Cardiac muscle cell (in vitro differentiated cells and primary cell): ENCODE measurements at places on chromosomes 6 and 20. TPM values are rescaled to one million over a fixed set of nuclear protein-coding genes. Genes with fewer than 3 reads are reported as not detected.

Gene HDAC2
- polyA plus RNA-seq = 321 and 370 TPM in 2 replicates

Gene PROKR2
- polyA plus RNA-seq = not detected in 2 replicates

Gene PPP1R10
- polyA plus RNA-seq = 42.4 and 42.9 TPM in 2 replicates

Gene TSPO2
- polyA plus RNA-seq = not detected in 2 replicates

Gene BMP6
- not detected in 2 replicates for polyA plus RNA-seq

Gene BPIFA1
- polyA plus RNA-seq = not detected in 2 replicates

Gene WFDC5
- polyA plus RNA-seq = not detected in 2 replicates

Gene SYTL3
- polyA plus RNA-seq = 11.4 and 15.9 TPM in 2 replicates

Gene KIF25
- 0.40 and 1.2 TPM in 2 replicates for polyA plus RNA-seq

Gene VNN1
- polyA plus RNA-seq = not detected in 2 replicates

Gene METTL24
- 4.3 and 6.8 TPM in 2 replicates for polyA plus RNA-seq

Gene SLC22A2
- not detected in 2 replicates for polyA plus RNA-seq

Gene C6orf15
- not detected in 2 replicates for polyA plus RNA-seq

Gene WFDC12
- not detected in 2 replicates for polyA plus RNA-seq

Gene TRIM31
- polyA plus RNA-seq = not detected in 2 replicates

DNA sequence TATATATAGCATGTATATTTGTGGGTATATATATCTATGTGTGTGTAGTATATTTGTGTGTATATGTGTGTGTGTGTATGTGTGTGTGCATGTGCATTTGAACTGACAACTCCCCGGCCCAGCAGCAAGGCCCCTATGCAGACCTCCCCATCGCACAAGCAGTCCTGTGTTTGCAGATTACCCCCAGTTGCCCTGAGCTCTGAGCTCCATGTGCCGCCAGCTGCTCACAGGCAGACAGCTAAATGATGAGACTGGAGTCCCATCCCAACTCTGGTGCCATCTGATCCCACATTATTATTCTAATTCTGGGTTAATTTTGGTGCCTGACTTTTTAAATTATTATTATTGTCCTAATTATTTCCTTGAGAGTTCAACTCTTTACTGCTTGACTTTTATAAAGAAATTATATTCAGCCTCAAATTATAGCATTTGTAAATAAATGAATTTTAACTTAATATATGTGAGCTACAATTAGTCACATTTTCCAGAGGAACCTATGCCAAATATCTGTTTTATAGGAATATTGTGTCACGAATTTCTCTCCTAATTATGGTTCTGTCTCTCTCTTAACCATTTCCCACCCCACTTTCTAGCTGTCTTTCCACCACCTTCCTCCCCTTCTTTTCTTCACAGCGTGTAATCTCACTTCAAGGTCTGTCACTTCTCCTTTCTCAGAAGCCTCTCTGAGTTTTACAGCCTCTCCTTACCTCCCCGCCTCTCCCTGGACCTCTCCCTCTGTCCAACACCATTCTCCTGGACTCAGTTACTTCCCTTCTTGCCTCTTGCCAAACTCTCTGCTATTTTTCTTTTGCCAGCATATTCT lies 90.6 kb upstream of the SYNDIG1 start:
- DNase-seq = no peak

GRCh38 chr6:2917801-2918445 lies 14.8 kb upstream of the SERPINB9 start:
- DNase-seq = no peak

GRCh38 chr6:121305957-121306607 lies 28.2 kb downstream of the TBC1D32 start:
- peak; percentile 62 for DNase-seq

GRCh38 chr6:85360794-85361642 lies 88.9 kb upstream of the NT5E start:
- DNase-seq = no peak

DNA sequence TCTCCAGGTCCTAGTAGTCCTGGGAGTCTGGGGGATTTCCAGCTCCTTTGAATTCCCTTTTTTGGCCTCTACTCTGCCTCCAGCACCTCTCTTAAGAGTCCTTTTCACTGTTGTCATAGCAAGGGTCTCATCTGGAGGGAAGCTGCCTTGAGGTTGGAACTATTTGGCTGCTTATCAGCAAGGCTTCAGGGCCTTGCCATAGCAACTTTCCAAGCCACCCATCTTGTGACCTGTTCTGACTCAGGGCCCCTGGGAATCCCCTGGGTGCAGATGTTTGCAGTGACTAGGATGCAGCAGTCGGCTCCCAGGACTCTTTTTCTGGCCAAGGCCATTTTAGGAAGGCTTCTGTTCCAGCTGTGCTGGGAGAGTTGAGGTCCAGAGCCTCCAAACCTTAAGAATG lies 12.4 kb downstream of the PKIG start:
- DNase-seq = peak; percentile 56

- DNase-seq = no peak
Observed at GRCh38 chr20:50577175-50578018, 67.2 kb downstream of the PTPN1 start.

GRCh38 chr6:36967301-36967700 lies 12.8 kb downstream of the PI16 start:
- DNase-seq = no peak

DNA sequence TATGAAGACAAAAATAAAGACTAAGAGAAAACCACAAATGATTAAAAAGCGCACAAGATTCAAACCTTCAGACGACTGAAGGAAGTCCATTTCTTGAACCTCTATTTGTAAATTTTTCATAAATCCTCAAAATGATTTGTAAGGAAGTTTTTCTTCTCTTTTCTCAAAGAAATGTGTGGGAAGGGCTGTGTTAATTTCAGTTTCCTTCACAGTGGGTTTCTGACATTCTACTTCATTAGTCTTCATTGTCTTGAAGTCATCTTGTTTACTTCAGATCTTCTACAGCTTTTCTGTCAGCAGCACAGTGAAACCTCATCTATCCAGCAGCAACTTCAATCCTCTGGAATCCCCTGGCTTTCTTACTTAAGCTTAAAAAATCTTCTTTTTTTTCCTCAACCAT lies 87.6 kb upstream of the MYLIP start:
- DNase-seq = no peak

GRCh38 chr6:14881398-14881797 lies 364.5 kb upstream of the JARID2 start:
- no peak for DNase-seq

- no peak for DNase-seq
Observed at GRCh38 chr20:50348096-50348495, 157.5 kb downstream of the CEBPB start.

- no peak for DNase-seq
Observed at GRCh38 chr6:90471263-90471662, 115.6 kb downstream of the MAP3K7 start.

- DNase-seq = peak; percentile 30
Observed at GRCh38 chr6:81995548-81996289, 243.2 kb upstream of the TENT5A start.

DNA sequence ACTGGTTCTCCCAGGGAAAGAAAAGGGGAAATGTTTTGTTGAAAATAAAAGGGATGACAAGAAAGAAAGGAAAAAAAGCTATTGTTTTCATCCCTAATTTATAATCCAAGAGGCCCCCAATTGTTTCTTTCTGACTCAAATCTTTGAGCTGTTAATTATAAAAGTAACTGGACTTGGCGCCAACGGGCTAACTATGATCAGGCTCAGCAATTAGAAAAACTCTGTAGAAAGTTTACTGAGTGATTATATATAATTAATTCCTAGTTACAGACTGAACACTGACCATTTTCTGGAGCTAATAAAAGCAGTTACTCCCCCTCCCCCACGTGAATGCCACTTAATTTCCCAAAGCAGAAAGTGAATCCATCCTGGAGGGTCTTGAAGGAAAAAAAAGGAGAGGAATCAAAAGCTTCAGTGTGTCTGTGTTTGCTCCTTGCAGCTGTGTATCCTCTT lies 3.2 kb downstream of the ZMYND8 start:
- DNase-seq = no peak

DNA sequence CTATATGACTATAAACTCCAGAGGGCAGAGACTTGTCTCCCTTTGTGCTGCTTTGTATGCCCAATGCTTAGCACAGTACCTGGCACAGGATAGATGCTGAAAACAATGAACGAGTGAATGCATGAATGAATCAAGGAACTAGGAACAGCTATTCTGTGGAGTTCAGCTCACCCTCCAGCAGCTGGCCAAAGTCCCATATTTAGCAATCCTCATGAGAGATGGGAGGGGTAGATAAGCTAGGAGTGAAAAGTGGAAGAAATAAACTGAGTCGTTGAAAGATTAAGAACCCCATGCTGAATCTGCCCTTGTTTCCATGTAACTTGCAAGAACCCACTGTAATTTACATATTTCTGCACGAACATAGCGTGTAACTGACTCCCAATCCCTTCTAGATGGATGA lies 106.5 kb downstream of the MAFB start:
- DNase-seq = no peak

- no peak for DNase-seq
Observed at GRCh38 chr6:100435299-100435698, 29.4 kb downstream of the SIM1 start.

DNA sequence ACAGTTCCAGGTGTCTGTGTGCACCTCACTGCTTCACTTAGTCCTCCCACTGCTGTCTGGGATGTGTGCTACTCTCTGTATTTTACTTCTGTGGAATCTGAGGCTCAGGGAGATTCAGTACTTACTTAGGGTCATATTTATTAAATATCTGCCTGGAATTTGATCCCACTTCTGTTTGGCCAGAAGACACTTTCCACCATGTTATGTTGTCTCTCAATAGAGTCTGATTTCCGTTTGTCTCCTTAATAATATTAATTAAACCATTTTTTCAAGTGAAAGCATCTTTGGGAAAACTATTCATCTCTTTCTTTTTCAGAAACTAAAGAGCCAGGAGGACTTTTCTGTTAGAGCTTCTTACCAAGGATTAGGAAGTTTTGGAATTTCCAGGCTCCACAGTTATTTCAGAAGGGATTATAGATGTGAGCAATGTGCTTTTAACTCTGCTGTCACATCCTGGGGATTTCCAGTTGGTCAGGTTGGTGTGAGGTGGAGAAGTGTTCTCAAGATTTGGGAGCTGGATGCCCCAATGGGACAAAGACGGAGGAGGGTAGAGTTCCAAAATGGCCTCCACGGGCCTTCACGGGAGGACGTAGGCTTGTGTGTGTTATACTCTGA lies 156.8 kb upstream of the RALGAPA2 start:
- DNase-seq = no peak

DNA sequence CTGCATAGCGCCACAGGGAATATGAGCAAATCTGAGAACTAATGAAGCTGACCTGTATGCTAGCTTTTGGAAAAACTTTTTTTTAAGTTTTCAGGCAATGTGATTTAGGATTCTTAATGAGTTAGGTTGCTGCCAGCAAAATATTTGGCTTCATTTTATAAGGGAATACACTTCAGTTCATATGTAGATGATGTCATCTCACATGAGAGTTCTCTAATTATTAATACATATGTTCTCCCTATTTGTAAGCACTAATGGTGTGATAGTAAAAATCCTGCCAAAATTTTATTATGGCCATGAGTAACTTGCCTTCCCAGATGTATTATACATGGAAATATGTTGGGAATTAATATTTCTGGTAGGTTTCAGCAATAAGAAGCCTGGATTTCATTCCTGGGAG lies 573.8 kb downstream of the EPM2A start:
- DNase-seq = no peak

- DNase-seq = no peak
Observed at GRCh38 chr6:6912817-6913744, 194.7 kb upstream of the RREB1 start.

DNA sequence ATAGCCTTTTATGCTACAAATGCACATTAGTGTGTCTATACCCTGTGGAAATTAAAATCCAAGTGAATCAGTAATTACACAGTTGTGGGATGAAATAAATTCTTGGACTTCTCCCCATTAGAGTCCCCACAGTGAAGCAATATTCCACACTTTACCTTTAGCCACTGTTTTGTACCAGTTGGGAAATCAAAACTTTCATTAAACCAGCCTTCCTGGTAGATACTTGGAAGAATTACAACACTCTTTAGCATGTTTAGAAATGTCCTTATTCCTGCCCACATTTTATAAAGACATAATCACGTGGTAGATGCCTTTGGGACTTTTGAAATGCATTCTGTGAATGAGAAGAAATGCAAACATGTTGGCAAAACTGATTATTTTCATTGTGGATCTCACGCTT lies 49.0 kb upstream of the ANKEF1 start:
- DNase-seq = no peak

- DNase-seq = no peak
Observed at GRCh38 chr6:109579361-109579760, 96.3 kb upstream of the ZBTB24 start.

DNA sequence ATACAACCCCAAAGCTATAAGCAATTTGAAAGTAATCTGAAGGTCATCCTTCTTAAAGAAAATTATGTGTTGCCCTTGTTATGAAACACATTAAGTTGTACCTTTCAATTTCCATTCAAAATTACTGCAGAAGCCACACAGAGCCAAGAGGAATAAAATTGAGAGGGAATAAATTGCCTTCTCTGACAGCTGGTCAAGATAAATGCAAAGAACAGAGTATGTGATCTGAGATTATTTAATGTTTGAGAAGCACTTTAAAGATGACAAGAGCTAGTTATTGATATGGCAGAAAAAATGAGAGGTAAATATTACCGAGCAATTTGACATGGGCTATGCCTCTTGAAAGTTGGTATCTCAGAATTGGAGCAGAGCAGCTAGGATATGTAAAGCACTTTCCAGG lies 61.6 kb downstream of the TRDN start:
- DNase-seq = no peak

DNA sequence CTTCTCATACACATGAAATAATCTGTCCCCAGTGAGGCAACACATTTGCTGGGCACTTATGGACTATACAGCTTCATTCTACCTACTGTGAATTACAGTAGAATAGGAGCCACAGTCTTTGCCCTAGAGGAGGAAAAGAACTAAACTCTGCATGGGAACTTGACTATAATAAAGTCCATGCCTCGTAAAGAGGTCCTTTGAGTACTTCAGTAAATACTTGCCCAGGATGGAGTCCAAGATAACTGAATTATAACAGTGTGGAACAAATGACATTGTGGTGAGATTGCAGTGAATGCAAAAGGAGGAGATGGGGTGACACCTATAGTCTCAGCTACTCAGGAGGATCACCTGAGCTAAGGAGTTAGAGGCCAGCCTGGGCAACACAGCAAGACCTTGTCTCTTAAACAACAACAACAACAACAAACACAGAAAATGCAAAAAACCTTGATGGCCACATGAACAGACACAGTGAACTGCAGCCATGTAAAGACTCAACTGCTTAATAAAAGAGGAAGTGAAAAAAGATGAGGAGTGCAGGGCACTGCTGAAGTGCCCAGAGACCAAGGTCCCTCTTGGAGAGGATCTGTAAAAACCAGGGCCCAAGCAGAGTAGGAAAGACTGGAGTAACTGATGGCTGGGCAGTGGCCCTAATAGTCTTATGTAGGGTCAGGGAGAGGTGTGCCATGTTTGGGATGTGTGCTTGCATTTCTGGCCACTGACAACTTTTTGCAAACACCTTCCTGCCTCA lies 3.7 kb downstream of the MRPS18A start:
- DNase-seq = no peak

GRCh38 chr6:109949281-109950065 lies 28.6 kb upstream of the GPR6 start:
- no peak for DNase-seq

- no peak for DNase-seq
Observed at GRCh38 chr6:20366082-20366830, 35.4 kb upstream of the E2F3 start.
